ENCODE measurements at places on chromosomes 1 and 21.

DNA sequence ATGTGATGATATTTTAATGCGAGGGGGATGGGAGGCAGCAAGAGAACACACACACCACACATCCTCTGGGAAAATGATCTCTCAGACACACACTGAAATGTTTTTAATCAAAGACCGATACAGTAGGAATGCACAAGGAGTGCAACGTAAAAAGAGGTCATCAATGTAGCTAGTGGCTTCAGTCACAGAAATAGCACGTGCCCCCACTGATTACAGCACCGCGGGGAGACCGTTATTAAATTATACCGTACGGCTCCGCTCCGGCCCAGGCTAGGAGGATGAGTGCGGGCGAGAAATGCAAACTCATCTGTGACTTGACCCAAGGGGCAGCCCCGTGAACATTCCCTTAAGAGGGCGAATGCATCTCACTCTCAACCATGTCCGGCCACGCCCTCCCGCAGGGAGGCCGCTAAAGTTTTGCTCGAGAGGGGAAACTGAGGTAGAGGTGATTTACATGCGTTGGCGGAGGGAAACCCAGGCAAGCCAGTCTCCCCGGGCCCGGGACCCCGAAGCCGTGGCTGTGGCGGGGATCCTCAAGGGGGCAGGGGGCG, 552 bp downstream of the UBR4 start:
- DNase-seq, result no peak

DNA sequence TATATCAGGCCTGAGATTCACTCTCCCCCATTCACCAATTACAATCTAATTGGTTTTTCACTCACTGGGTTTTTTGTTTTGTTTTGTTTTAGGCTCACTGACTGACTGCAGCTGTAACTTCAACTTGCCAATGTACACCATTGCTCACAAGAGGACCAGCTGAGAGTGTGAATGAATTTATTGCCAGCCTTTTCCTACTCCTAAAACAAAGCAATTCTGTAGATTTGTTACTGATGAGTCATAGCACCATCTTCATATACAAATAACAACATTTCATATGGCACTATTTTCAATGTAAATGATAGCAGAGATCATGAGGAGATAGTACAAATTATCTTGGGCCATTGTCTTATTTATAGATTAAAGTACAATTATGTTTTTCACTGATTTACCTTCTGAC, 76.0 kb upstream of the DPYD start:
- no peak for DNase-seq

DNA sequence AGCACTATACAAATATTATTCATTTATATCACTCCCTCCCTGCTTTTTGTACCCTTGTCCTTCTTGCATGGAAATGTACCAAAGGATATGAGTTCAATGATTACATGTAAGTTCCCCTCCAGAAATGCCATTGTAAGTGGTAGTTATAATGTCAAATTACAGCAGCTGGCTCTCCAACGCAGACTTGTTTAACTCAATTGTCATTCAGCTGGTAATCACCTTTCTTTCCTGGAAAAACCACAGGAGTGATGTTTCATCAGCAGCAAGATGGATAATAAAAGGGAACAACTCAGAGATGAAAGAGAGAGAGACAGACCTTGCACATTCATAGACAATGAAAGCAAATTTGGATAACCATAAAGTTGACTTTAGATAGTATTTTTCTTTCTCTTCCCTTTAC, 578.6 kb upstream of the PBX1 start:
- DNase-seq, result no peak

- DNase-seq, result peak; percentile 76
Measured at GRCh38 chr1:100463791-100464424, 74.0 kb upstream of the GPR88 start.

GRCh38 chr1:83015163-83015562, 983.8 kb downstream of the TTLL7 start:
- no peak for DNase-seq

DNA sequence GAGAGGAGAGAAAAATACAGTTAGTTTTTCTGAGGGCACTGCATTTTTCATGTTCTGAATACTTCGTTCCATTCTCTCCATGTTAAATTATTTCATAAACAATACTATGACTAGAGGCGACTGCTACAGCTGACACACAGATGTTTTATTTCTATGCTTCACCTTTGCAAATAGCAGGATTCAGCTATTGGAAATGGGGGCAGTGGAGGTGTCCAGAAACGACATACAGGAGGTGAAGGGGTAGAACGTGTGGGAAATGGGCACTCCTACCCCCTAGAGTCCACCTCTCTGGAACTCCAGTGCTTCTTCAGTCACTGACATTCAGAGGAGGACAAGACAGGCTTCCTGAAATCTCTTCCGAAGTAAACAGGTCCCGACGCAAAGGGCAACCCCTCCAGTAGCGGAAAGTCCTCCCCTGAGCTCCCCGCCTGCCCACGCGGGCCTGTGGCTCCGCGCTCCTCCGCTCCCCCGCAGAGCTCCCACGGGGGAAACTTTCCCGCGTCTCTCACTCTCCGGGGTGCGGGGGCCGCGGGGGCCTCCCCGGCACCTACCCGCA, 480 bp downstream of the DPYD start:
- DNase-seq, result peak; percentile 34

GRCh38 chr1:1628754-1629429, 3.1 kb upstream of the MMP23B start:
- peak; percentile 66 for DNase-seq

DNA sequence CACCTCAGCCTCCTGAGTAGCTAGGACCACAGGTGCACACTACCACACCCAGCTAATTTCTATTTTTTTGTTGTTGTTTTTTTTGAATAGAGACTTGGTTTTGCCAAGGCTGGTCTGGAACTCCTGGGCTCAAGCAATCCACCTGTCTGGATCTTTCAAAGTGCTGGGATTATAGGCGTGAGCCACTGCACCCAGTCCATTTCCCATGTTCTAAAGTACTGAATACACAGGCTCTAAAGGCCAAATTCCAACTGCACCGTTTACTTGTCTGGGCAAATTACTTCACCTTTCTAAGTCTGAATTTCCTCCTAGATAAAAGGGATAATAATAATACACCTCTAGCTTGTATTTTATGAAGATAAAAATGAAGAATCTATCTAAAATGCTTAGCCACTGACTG, 39.6 kb downstream of the FRRS1 start:
- DNase-seq, result no peak

GRCh38 chr1:3441410-3441847, 13.0 kb upstream of the ARHGEF16 start:
- DNase-seq, result no peak

DNA sequence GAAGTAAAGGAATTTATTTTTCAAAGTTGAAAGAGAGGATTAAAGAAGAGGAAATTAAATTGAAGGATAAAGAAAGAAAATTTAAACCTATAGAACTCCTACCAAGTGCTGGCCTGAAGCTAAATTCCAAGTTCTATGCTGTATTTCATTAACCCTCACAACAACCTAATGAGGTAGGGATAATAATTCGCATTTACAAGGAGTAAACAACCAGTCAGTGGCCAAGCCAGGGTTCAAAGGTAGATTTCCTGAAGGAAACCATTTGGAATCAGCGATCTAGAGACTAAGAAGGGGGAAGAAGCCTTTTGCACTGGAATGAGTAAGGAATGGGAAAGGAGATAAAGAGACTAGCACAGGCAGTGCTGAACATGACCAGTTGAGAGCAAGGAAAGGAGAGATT, 265.8 kb upstream of the ST6GALNAC5 start:
- no peak for DNase-seq

- peak; percentile 20 for DNase-seq
Measured at GRCh38 chr1:17984583-17984982, 123.0 kb upstream of the IGSF21 start.

- DNase-seq, result no peak
Measured at GRCh38 chr1:51569284-51570062, 47.4 kb upstream of the OSBPL9 start.

DNA sequence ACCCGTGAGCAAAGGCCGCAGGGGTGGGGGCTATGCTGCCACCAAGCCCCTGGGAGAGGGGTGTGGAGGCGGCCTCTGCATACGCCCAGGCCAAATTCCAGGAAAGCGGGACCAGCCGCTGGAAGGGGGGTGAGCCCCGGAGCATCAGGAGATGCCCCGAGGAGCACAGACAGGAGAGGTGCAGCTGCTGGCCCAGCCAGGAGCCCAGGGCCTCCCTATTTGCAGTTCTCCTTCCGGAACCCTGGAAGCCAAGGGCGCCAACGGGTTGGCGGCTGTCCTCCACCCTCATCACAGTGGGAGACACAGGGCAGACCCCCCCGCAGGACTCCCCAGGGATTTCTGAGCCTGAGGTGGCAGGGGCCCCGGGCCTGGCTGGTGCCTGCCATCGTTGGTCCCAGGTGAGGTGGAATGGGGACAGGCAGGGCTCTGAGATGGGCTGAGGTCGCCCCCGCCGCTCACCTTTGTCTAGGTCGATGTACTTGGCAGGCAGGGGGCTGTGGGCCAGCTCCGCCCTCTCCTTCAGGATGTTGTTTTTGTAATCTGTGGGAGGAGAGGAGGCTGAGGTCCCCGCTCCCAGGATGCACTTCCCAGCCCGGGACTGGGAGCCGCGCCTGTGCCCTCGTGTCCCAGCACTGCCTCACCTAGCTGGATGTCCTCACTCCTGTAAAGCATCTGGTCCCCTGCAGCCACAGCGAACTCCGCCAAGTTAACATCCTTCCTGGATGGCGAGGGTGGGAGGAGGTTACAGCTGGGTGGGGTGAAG, 4.4 kb upstream of the DVL1 start:
- DNase-seq, result peak; percentile 59
